CD8-positive, alpha-beta T cell (primary cell): ENCODE measurements at places on chromosomes 5 and 9. TPM values are rescaled to one million over a fixed set of nuclear protein-coding genes. Genes with fewer than 3 reads are reported as not detected.

DNA sequence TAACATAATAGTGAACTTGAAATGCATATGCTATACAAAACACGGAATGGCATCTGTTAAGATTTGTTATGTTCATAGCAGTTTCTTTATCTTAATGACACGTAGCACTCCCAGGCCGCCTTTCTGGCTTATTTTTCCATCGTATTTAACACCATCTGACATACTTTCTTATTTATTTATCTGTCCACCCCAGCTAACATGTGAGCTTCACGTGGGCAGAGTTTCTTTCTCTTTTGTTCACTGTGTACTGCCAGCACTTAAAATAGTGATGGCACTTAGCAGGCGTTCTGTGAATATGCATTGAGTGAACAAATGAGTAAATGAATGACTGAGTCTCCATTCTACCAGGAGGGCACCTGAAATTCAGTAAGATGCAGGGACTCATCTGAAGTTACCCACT lies 29.4 kb upstream of the SYNPO start:
- no peak for DNase-seq

ZNF454 gene
- total RNA-seq, result not detected

GBGT1 gene
- total RNA-seq, result 0.53 TPM

SPATA31A3 gene
- not detected for total RNA-seq

DNA sequence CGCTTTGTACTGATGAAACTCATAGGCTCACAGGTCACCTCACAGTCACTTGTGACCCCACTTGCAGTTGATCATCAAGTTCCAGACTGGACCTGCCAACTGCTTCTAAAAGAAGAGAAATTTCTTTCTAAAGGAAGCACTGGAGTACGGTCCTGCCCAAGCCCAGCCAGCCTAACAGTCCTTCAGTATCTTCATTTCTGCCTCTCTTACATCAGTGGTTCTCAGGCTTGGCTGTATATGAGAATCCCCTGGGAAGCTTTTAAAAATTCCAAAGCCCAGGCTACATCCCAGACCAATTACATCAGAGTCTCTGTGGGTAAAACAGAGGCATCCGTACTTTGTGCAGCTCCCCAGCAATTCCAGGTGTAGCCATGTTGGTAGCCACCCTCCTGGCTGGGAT lies 282.1 kb downstream of the NFIB start:
- DNase-seq, result no peak

DNA sequence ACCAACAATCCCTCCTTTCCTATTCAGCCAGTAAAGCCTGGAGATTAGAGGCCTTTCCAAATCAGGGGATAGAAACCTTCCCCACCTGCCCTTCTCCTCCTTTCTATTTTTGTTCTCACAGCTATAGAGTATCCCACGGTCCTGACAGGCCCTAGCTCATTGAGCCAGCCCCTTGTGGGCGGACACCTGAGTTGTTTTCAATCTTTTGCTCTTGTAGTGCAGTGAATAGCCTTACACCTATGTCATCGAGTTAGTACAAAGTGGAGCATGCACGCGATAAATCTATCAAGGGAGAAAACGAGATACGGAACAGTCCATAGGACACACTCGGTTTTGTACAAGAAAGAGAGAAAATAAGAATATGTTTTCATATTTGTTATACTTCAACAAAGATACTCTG lies 77.2 kb downstream of the TSPAN17 start:
- DNase-seq, result no peak

GRCh38 chr9:136640171-136641111 lies 22.3 kb upstream of the EGFL7 start:
- DNase-seq, result no peak

PLAC8L1 gene
- total RNA-seq, result not detected

TICAM2 gene
- total RNA-seq, result 0.27 TPM

GRCh38 chr5:126937771-126938170 lies 92.6 kb downstream of the MARCHF3 start:
- DNase-seq, result no peak

DNA sequence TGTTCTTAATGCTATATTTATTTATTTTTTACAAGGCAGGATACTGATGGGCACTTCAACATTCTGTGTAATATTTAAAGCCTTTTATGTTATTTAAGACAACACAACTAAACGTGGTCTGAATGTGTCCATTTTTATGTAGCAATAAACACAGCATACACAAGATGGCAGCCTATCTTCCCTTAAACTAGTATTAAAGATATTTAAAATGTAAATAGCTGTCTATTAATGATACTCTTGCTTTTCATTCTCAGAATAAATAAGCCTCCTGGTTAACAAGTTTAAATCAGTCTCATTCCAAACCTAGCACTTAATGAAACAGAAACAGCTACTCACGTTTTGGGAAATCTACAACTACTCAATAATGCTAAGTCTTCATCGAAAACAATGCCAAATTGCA lies 315.7 kb downstream of the MCTP1 start:
- no peak for DNase-seq

CER1 gene
- not detected for total RNA-seq

HEMGN gene
- total RNA-seq, result 0.14 TPM

DNA sequence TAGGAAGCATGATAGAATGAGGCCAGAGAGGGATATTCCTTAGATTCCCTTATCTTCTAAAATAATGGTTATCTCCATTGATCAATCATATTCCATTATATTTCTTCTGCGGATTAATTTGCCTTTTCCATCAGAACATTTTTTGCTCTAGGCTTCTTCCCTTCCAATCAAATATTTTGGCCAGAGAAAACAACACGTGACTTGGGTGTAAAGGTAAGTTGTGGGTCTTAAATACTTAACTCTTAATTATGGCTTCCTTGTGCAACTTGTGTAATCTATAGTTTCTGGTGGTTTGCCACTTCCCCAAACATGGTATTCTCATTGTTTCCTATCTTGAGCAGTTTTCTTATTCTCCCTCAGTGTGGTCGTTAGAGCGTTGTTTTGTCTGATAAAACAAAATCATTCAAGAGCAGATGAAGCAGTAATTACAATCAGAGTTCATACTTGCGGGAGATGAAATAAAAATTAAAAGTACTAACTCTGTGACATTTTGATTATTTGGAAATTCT lies 889.3 kb downstream of the MAT2B start:
- DNase-seq, result no peak

- DNase-seq, result no peak
Measured at GRCh38 chr9:98391406-98391805, 136.0 kb upstream of the TBC1D2 start.

- no peak for DNase-seq
Measured at GRCh38 chr9:36870960-36871359, 163.1 kb downstream of the PAX5 start.

- DNase-seq, result no peak
Measured at GRCh38 chr9:130126721-130127433, 45.3 kb upstream of the NCS1 start.

SAPCD2 gene
- total RNA-seq, result 0.47 TPM

CANX gene
- total RNA-seq, result 133 TPM
